ENCODE measurements at places on chromosomes 1 and 21.

- DNase-seq = no peak
These were observed 79.6 kb downstream of the NME7 start for GRCh38 chr1:169288011-169288414.

DNA sequence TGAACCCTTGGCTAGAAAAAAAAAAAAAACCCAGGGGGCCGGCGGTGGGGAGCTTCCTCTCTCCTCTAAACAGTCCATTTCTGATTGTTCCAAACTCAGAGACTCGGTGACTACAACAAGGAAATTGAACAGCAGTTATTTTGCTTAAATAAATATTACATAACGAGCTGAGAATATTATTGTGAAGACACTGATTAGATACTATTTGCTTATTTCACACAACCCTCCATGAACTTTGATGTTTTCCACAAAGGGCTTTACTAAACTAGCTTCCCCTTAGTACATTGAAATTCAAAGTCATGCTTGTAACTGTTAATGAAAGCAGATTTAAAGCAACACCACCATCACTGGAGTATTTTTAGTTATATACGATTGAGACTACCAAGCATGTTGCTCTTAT lies at the start of gene CFHR5:
Gene CFHR5, plus strand, starts transcription at position 279 of the 400 bp plus-strand sequence. Its CDS starts 109 bp downstream, at position 388.
- DNase-seq = no peak

- DNase-seq = no peak
These were observed 19.1 kb upstream of the NTMT2 start for GRCh38 chr1:170126696-170127095.

DNA sequence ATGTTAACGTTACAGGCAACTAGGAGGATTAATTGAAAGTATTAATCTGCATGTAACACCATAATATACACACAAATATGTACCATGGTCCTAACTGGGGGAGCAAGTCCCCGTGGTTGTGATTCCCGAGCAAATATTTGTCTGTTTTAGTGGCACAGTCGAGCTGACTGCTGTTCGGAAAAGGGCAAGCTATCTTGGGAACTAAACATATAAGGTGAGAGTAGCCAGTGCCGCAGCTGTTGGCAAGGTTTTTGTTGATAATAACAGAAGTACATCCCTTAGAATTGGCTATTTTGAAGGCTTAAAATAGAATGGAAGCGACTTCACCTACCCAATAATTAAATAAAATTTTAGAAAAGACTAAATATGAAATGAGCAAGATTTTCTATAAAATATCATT lies 45.5 kb downstream of the UCHL5 start:
- DNase-seq = no peak

DNA sequence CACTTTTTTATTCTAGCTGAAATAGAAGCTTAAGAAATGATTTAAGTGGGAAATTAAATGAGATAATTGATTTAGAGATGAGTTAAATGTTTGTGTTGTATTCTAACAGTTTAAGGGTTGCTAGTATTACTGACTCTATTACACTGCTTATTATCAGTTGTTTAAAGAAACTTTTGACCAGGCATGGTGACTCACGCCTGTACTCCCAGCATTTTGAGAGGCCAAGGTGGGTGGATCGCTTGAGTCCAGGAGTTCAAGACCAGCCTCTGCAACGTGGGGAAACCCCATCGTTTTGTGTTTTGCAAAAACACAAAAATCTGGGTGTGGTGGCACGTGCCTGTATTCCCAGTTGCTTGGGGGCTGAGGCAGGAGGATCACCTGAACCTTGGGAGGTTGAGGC lies 14.2 kb downstream of the CLIC4 start:
- no peak for DNase-seq

DNA sequence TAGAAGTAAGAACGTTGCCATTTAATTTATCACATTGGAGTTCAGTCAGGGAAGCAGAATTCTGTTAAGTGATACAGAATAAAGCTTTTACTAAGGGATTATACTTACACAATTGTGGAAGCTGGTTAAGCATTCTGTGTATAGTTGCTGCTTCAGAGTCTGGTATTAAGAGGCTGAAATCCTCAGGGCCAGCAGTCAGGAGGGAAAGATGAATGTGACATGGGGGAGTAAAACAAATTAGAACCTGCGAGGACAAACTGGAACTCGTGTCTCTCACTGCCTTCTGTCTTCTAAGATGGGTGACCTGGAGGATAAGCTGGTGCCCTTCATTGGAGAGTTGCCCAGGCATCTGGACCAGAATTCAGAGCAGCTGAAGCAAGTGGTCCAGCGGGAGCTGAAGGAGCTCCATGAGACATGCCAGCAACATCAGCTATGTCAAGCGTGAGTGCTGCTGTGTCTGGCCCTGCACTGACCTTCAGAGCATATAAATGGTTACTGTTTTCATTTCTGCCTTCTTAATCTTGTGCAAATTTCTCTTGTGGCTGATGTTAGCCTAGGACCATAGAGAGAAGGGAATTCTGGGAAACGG lies 23.0 kb downstream of the MARK1 start:
- no peak for DNase-seq

GRCh38 chr1:111154021-111154999 lies 14.3 kb downstream of the CEPT1 start:
- DNase-seq = no peak

GRCh38 chr1:32199043-32199716 lies 1.2 kb upstream of the CCDC28B start:
- DNase-seq = no peak

- DNase-seq = peak; percentile 36
These were observed 1.3 kb downstream of the ARL8A start for GRCh38 chr1:202143011-202143767.

DNA sequence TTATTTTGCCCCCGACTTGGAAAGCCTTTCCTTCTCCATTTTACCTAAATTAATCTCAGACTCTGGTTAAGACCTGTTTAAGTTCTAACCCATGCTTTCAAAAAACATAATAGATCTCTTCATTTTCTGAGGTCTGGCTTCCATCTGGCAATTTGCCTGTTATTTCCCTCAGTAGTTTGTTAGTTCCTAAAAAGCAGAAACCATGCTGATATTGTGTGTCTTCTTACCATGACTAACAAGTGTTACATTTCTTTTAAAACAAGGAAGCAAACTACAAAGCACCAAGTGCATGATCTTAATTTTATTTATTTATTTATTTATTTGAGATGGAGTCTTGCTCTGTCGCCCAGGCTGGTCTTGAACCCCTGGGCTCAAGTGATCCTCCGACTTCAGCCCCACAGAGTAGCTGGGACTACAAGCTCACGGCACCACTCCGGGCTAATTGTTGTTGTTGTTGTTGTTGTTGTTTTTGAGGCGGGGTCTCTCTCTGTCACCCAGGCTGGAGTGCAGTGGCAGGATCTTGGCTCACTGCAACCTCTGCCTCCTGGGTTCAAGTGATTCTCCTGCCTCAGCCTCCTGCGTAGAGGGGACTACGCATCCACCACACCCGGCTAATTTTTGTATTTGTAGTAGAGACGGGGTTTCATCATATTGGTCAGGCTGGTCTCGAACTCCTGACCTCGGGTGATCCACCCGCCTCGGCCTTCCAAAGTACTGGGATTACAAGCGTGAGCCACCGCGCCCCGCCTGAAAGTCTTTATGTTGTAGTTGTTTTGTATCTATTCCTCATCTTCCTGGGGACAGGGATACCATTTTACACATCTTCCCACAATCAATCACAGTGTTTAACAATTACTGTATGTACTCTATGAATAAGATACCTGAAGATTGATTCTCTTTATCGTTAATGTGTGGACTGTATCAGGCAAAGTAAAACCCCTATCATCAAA lies 1.3 kb upstream of the PATJ start:
- no peak for DNase-seq

DNA sequence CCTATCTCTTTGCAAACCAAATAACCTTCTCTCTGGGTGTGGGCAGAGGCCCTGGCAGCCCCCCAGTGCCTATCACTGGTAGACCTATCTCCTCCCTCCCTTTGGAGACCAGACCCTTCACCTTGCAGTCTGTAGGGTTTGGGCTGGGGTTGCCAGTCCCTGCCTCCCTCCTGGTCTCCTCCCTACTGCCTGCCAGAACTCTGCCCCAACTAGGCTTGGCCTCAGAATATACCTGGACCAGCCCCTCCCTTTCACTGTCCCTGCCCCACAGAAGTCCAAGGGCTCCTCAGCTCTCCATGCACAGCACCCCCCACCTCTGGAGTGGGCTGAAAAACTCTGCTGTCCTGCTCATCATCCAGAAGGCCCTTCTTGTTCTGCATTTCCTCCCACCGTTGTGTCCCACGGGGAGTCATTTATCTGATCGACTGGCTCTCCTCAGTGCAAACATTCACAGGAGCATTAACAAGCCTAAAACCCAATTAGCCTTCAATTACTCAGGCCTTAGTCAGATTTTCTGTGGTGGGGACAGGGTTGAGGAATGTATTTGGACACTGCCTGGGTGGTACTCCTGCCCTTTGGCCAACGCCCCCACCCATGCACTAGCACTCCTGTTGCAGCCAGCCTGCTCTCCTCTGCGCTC lies 27.7 kb upstream of the DMBX1 start:
- DNase-seq = no peak

DNA sequence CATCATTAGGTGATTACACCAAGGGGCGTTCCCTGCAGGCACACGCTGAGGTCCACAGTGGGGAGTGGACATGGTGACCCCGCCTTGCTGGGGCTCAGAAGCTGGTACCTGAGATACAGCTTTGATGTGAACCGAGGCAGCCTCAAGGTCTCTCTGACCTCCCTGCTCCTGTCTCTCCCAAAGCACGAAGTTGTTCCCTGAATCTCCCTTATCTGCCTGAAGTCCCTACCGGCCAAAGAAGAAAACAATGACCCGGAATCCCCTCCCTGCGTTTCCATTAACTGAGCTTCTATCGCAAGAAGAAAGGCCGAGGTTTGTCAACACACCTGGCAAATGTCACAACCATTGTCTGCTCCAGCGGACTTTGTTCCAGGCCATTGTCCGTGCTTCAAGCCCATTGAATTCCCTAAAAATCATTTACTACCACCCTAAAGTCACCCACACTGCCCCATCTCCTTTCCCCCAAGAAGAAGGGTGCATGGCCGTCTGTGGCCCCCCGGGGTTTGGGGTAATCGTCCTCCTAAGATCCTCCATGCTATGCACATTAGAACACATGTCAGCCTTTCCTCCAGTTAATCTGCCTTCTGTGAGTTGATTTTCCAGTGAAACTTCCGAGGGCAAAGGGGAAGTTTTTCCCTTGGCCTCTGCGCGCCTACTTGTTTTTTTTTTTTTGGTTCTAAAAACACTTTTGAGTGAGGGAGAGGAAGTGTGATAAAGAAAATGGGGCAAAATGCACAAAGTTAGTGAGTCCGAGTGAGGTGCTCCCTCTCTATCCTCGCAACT lies 48.1 kb upstream of the COL18A1 start:
- no peak for DNase-seq

DNA sequence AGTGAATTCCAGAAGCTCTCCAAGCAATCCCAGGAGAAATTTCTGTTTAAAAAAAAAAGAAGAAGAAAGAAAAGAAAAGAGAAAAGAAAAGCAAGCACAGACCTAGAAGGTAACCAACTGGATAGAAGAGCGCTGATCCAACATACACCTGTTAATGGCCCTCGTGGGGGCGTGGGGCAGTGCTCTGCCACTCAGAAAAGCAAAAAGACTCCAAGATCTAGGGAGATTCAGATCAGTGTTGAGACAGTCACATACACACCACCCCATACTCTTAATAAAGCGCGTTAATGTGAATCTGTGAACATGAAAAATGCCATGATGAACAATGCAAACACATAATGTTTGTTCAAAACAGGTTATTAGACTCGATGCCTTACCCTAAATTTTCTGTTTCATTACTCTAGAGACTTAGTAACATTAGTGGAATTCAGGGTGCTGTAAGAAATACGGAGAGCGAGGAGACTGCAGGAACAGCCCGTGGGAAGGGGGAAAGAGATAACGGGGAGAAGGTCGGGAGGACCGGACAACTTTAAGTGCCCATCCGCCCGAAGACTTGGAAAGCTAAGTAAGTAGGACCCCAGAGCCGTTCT lies 406 bp downstream of the NME7 start:
- DNase-seq = no peak

GRCh38 chr1:201450721-201451291 lies 18.2 kb downstream of the PHLDA3 start:
- DNase-seq = no peak

Data from activated T-cell treated with anti-CD3 and anti-CD28 coated beads, Interleukin-2, amount 50 U/mL, for 48 hours (primary cell).